ENCODE measurements at places on chromosomes 4 and X. TPM values are rescaled to one million over a fixed set of nuclear protein-coding genes. Genes with fewer than 3 reads are reported as not detected.

CTAG1A gene
- total RNA-seq: not detected

RNF128 gene
- total RNA-seq: 40.1 TPM

JADE3 gene
- total RNA-seq: 17.0 TPM

FAM53A gene
- 5.3 TPM for total RNA-seq

BANK1 gene
- 7.9 TPM for total RNA-seq

CPE gene
- total RNA-seq: 4.1 TPM

DNA sequence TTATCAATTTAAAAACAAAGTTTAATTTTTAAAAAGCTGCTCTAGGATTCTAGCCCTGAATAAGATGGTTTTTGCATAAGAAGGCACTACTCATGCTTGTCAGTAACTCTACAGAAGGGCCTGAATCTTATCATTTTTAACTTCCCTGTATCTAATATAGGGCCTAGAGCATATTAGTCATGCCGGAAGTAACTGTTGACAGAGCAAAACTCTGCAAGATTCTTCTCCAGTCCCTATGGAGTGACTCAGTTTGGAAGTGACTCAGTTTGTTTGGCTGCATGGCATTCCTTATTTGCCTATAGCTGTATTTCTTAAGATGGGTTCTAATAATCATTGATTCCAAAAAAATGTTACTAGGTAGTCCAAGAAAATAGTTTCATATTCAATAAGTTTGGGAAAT lies 431.8 kb upstream of the HTR2C start:
- DNase-seq: no peak

- DNase-seq: peak; percentile 32
These were observed 315.5 kb downstream of the CAMK2D start for GRCh38 chr4:113446019-113446418.

DNA sequence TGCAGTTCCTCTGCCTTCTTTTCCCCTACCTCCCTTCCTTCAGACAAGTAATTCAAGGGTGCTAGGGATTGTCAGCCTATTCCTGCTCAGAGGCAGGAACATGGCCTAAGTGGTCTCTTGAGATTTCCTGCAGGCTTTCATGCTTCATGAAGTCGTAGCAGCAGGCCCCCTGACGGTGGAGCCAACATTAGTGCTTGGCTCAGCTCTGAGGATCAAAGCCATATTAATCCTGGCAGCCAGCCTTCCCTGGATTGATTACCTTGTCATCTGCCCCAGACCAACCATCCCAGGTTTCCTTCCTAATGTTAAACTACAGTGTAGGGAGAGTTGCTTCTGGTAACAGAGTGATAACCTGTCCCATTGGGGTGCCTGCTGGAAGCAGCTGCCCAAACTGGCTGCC lies 84.1 kb downstream of the SLC16A2 start:
- DNase-seq: no peak

Measured in Calu3 (cell line).